ENCODE measurements at places on chromosomes 4 and X.

GRCh38 chrX:16695079-16695676 lies 17.3 kb downstream of the CTPS2 start:
- peak; percentile 54 for DNase-seq

DNA sequence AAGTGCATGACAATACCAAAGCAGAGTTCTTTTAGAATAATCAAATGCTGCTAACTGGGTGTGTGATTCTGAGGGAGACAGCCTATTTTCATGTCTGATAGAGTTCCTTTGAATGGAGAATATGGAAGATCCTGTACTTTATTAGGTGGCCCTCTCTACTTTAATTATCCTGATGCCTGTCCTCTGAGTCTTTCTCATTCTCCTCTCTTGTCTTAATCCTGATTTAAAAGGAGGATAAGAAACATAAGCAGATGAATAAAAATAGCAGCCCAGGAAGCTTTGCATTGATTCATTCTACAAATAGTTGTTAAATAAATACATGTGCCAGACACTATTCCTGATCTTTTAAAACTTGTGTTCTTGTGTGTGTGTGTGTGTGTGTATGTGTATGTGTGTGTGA lies 387.3 kb downstream of the SPRY1 start:
- no peak for DNase-seq

DNA sequence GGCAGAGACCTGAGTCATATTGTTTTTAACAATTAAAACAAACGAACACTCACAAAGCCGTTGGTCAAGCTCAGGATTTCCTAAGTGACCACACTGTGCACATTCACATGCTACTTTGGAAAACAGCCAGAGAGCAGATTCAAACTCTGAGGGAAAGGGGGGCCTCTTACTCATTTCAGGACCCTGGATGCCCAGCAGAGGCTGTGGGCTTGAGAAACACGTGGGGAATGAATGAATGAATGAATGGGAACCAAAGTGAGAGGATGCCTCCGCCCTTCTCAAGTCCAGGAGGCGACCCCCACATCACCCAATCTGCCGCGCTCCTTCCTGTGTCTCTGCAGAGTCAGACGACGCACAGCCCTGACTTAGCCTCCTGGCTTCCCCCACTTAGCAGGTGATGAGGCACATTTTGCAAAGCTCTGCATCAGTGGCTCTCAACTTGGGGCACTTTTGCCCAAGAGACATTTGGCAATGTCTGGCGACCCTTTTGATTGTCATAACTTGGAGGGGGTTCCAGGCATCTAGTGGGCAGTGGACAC lies 76.0 kb downstream of the ABLIM2 start:
- DNase-seq: no peak

DNA sequence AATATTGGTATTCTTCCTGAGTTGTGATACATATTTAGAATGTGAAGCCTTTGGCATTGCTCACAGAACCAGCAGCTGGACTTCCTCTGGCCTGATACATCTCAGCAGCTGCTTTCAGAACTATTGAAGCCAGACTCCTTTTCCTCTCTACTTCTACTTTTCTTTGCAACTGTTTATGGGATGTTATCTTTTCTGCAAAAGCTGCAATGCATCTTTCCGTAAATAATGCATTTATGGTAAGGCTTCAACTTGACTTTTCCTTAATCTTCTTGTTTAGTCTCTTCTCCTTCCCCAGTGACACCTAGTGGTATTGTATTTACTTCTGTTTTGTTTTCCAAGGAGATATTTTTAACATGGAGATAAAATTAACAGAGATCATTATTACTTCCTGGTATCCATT lies 1548.7 kb downstream of the PCDH7 start:
- peak; percentile 8 for DNase-seq

DNA sequence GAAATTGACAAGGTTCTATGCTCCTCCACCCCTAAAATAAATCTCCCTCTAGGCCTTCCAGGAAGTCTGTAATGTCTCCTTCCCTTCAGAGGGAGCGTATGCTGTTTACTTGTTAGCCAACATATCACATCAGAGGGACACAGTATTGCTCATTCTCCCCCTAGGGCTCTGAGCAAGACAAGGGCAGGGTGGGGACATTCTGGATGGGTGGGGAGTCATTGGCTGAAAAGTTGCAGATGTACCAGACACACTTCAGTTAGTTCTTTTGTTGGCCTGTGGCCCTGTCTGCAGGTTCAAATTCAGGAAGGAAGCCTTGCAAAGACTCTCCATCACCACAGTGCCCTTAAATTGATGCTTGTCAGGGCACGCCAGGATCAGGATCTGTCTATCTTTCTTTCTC lies 106.3 kb upstream of the TEX13D start:
- no peak for DNase-seq

DNA sequence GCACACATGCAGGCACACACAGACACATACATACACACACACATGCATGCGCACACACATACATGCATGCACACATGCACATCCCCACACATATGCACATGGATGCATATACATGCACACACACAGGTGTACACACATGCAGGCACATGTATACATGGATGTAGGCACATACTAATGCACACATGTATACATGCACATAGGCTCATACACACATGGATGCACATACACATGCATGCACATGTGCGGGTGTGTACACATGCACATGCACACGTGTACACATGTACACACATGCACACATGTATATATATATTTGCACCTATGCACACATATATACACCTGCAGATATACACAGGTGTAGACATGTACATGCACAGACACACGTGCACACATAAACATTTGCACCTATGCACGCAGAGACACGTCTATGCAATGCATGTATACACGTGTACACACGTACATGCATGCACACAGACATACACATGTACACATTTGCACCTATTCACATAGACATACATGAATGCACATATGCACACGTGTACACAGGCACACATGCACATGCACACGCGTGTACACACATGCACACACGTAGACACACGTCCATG lies 4.0 kb downstream of the PLCXD1 start:
- no peak for DNase-seq

DNA sequence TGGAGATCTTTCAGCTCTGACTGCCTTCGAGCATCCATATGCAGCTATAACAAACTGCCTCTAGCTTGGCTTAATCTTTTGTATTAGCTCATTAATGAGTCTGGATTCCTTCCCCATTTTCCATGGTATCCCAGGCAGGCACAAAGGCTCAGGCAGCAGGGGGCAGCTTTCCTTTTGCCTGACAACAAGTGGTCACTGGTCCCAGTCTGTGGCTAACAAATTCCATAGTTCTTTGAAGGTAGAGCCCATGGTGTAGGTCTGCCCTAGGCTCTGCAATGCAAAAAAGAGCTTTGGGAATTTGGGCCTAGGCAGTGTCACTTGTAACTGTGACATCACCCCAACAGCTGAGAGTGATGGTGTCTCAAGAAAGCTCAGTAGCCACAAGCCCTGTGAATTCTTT lies 234.4 kb upstream of the GPC4 start:
- DNase-seq: no peak

GRCh38 chr4:8061573-8061972 lies 97.0 kb downstream of the ABLIM2 start:
- no peak for DNase-seq

GRCh38 chr4:147360301-147360700 lies 120.6 kb upstream of the EDNRA start:
- no peak for DNase-seq

GRCh38 chr4:184355111-184355604 lies 119.2 kb downstream of the IRF2 start:
- DNase-seq: peak; percentile 67

- DNase-seq: no peak
Measured at GRCh38 chr4:31768756-31769155, 1048.6 kb downstream of the PCDH7 start.

DNA sequence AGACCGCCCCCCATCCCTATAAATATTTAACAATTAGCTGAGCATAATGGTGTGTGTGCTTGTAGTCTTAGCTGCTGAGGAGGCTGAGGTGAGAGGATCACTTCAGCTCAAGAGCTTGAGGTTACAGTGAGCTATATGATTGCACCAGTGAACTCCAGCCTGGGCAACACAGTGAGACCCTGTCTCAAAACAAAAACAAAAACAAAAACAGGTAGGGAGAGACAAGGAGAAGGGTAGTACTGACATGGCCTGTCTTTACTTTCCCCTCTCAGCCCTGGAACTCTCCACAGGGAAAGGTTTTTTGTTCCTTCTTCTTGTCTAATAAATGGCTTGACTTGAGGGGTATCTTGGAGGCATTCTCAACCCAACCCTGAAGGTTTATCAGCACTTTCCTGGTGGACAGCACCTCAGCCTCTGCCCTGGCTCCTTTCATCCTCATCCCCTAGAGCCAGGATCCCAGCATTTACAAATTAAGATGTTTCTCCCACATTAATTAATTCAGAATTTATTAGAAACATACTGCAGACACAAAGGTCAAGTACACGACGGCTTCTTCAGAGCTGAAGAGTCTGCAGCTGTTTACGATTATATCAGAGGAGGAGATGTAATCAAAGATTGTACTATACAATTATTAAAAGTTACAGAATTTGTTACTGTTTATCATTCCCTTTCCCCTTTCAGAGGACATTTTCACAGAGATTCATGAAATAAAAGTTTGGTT lies 131.8 kb downstream of the AFF1 start:
- DNase-seq: no peak

GRCh38 chrX:6738518-6739470 lies 203.9 kb upstream of the VCX3A start:
- no peak for DNase-seq

DNA sequence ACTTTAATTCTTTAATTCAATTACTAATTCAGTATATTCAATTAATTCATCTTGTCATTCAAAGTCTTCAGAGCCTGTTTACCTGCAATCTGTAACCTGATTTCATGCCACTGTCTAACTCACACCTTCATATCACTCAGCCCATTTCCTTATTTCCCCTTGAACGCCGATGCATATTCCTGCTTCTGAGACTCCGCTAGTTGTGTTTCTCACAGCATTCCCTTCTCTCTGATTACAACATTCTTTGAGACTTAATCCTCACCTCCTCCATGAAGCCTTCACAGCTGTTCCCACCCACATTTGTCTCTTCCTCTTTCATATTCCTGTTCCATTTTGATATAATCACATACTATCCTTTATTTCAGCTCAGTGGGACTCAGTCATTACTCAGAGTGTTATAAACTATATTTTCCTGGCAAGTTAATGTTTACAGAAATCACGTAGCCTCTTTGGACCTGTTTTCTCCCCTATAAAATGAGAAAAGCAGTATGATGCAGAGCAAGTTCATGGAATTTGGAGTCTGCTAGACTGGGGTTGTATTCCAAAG lies 69.0 kb downstream of the MAP9 start:
- no peak for DNase-seq

- no peak for DNase-seq
Measured at GRCh38 chr4:183403486-183403885, 41.0 kb upstream of the CDKN2AIP start.

GRCh38 chrX:30313322-30313721 lies 4.1 kb upstream of the NR0B1 start:
- no peak for DNase-seq

DNA sequence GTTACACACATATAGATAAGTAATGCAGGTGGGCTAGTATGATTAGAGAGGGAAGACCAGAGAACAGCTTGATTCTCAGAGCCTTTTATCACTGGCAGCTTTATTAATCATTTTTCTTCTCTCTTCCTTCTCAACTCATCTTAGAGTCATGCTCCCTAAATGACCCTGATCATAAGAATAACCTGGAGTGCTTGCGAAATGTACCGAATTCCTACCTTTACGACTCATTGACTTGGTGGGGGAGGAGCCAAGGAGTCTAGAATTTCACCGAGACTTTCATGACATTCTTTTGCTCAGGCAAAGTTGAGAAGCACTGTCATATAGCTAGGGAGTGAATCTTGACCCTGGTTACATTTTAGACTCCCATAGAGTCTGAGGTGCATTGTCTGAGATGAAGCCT lies 298.9 kb upstream of the PUDP start:
- no peak for DNase-seq

DNA sequence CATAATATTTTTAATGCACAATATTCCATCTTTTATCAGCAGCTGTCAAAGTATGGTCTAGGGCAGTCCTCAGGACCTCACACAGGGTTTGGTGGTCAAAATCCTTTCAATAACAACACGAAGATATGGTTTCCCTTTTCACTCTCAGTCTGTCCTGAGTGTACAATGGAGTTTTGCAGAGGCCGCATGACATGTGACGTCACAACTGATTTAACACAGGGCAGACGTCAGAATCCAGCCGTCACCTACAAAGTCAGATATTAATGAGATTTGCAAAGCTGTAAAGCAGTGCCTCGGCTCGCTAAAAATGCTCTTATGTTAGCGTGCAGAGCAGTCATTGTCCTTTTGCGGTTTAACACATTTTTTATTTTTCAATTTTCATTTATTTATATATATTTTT lies 12.5 kb downstream of the ABLIM2 start:
- DNase-seq: no peak

- DNase-seq: no peak
Measured at GRCh38 chr4:2390784-2391421, 27.5 kb downstream of the ZFYVE28 start.

DNA sequence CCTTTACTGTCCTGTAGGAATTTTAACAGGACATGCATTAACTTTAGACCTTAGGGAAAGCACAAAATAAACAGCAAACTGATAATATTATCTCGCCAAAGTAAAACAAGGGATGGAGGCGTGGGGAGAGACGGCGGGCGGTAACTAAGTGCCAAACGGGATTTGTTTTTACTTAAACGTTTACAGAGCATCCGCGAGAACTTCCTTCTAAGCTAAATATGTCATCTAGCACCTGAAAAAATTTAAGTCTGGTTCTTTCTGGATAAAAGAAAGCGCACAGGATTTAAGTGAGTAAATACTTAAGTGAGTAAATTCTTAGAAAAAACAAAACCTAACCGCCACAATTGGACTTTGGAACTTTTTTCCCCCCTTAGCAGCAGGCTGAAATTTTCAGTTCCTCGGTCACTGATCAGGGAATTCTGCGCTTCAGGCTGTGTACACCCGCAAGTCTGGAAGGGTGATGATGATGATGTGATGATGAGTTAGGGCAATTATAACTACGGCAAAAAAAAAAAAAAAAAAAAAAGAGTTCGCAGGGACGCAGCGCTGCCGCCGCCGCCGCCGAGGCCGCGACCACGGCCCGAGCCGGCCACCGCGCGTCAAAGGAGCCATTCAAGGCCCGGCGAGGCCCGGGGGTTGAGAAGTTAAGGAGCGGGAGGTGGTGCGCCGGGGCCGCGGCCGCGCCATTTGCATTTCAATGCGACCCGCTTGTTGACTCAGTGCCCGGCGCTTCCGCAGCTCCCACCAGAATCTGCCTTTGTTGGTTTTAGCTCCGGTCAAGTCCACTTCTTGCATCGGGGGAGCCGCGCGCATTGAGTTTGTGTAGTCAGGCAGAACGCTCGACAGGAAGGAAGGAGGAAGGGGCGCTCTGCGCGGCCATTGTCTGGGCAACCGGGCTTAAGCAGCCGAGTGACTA lies 108.8 kb downstream of the SPRY1 start:
- no peak for DNase-seq

Data from HTR-8/SVneo (cell line).